Ovary (tissue), 10 donors: ENCODE measurements at places on chromosomes 16 and 17. TPM values are rescaled to one million over a fixed set of nuclear protein-coding genes. Genes with fewer than 3 reads are reported as not detected.

Gene UBALD2
- polyA plus RNA-seq, result 13.9 TPM

Gene ZNF75A
- polyA plus RNA-seq, result 26.3 TPM

Gene KRT20
- 0.05 TPM for polyA plus RNA-seq

Gene TBC1D26
- not detected for polyA plus RNA-seq

Gene MRPS34
- 31.8 TPM for polyA plus RNA-seq

Gene MIF4GD
- 17.8 TPM for polyA plus RNA-seq

Gene ERAL1
- polyA plus RNA-seq, result 61.9 TPM
